ENCODE measurements at places on chromosomes 2 and 18. TPM values are rescaled to one million over a fixed set of nuclear protein-coding genes. Genes with fewer than 3 reads are reported as not detected.

RAX gene
- not detected for total RNA-seq

ANKRD30BL gene
- total RNA-seq: not detected

GPR55 gene
- 11.6 TPM for total RNA-seq

CHRND gene
- not detected for total RNA-seq

LIMS3 gene
- 0.91 TPM for total RNA-seq

IDH1 gene
- total RNA-seq: 21.5 TPM

ABCA12 gene
- total RNA-seq: not detected

TEKT4 gene
- not detected for total RNA-seq

DNA sequence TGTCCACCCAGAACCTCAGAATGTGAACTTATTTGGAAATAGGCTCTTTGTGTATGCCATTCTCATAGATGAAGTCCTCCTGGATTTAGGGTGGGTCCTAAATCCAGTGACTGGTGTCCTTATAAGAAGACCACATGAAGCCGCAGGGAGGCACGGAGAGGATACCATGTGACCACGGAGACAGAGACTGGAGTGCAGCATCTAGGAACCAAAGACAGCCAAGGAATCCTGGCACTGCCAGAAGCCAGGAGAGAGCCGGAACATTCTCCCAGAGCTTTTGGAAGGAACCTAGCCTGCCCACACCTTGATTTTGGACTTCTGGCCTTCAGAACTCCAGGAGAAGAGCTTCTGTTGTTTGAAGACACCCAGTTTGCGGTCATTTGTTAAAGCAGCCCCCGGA, 49.7 kb downstream of the ARL4C start:
- peak overlapping the region; percentile 89 for H3K27ac ChIP-seq
- H3K27me3 ChIP-seq: no peaks in the 10 kb centered on the region
- peaks cover 98% of the 10 kb centered on the region for H3K4me1 ChIP-seq
- no peaks in the 10 kb centered on the region for H3K36me3 ChIP-seq
- H3K4me3 ChIP-seq: peak overlapping the region; percentile 22

- no peak overlapping the region for H3K4me3 ChIP-seq
- H3K27ac ChIP-seq: no peak overlapping the region
- no peak for DNase-seq
- no peaks in the 10 kb centered on the region for H3K4me1 ChIP-seq
- H3K36me3 ChIP-seq: no peaks in the 10 kb centered on the region
Measured at GRCh38 chr18:13481820-13482617, 244.3 kb downstream of the FAM210A start.

- H3K4me1 ChIP-seq: no peaks in the 10 kb centered on the region
- H3K27me3 ChIP-seq: no peaks in the 10 kb centered on the region
- peaks cover 25% of the 10 kb centered on the region for H3K36me3 ChIP-seq
- no peak overlapping the region for H3K4me3 ChIP-seq
- DNase-seq: no peak
Measured at GRCh38 chr2:64586883-64587481, 62.9 kb downstream of the AFTPH start.

- no peak overlapping the region for H3K27ac ChIP-seq
- no peaks in the 10 kb centered on the region for H3K4me1 ChIP-seq
- peaks cover 63% of the 10 kb centered on the region for H3K36me3 ChIP-seq
- H3K27me3 ChIP-seq: no peaks in the 10 kb centered on the region
Measured at GRCh38 chr2:54660752-54661151, 62.7 kb upstream of the EML6 start.

GRCh38 chr18:56658261-56658660, 7.1 kb downstream of the WDR7 start:
- H3K27ac ChIP-seq: no peak overlapping the region
- peaks cover 16% of the 10 kb centered on the region for H3K4me1 ChIP-seq
- H3K4me3 ChIP-seq: no peak overlapping the region
- no peaks in the 10 kb centered on the region for H3K36me3 ChIP-seq
- no peaks in the 10 kb centered on the region for H3K27me3 ChIP-seq

DNA sequence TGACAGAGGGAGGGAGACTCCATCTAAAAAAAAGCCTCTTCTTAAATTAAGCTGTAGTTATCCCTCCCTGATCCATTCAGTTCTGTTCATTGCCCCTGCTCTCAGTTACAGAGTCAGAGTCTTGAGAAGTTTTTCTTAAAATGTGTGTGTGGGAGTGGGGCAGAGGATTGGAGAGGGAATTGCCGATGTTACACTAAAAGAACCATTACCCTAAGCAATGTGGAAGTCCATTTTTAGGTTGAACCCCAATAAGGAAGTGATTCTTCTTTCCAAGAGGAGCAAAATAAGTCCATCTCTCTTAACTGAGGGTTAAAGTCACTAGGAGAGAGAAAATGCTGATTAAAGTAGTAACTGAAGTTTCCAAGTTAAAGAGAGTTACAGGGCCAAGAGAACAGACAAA, 21.2 kb upstream of the THOC1 start:
- no peak for DNase-seq

GRCh38 chr2:129719335-129719734, 260.1 kb upstream of the RAB6C start:
- no peak overlapping the region for H3K4me3 ChIP-seq
- H3K27me3 ChIP-seq: no peaks in the 10 kb centered on the region
- no peak for DNase-seq
- H3K4me1 ChIP-seq: no peaks in the 10 kb centered on the region
- no peak overlapping the region for H3K27ac ChIP-seq

DNA sequence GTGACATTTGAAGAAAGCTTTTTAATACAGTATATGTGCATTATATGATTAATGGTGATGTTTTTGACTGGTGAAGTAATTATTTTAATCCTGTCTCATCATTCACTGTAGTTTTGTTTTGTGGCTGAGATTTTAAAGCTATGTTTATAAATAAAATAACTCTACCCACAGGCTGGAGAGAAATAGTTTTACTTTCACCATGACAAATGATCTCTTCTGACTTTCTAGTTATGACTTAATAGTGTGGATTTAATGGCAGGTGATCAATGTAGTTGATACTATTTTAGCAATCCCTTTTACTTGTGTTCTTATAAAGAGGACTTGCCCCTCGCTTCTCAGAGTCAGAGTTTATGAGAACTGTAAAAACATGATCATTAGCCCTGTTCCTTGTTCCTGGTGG, 289.5 kb upstream of the SIX3 start:
- no peak overlapping the region for H3K4me3 ChIP-seq
- no peaks in the 10 kb centered on the region for H3K36me3 ChIP-seq
- H3K27me3 ChIP-seq: no peaks in the 10 kb centered on the region
- no peak for DNase-seq

DNA sequence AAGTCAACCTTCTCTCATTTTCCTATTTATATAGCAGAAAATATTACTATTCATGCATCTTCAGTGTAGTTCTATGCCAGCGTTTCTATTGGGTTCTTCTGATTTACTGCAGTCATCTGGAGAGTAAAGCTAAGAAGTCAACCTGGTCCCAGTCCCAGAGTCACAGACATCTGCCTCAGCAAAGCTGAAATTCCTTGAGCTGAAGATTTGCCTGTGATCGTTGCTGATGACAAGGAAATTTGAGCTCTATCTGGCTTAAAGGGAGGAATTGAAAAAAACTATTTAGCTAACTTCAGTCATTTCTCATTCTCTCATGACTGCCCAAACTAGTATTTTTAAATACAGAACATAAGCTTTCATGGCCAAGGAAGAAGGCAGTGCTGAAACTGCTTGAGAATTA, 45.7 kb downstream of the RND3 start:
- H3K36me3 ChIP-seq: no peaks in the 10 kb centered on the region
- DNase-seq: no peak
- no peak overlapping the region for H3K27ac ChIP-seq
- no peaks in the 10 kb centered on the region for H3K4me1 ChIP-seq

DNA sequence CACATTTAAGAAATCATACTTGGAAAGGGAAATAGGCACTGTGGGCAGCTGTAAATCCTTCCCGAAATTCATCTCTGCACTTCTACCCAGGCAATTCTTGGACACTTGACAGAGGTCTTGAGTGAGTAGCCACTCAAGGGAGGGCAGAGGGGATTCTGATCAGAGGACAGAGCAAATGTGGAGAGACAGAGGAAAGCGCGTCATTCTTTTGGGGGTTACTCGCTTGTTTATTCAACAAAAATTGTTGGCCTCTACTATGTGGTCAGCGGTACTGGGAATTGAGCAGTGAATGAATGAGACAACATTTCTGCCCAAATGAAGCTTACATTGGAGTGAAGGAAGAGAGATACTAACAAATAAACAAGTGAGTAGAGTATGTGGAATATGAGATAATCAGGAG, 41.4 kb upstream of the YES1 start:
- no peaks in the 10 kb centered on the region for H3K4me1 ChIP-seq
- no peak overlapping the region for H3K27ac ChIP-seq
- no peak for DNase-seq
- H3K27me3 ChIP-seq: no peaks in the 10 kb centered on the region
- H3K36me3 ChIP-seq: no peaks in the 10 kb centered on the region

DNA sequence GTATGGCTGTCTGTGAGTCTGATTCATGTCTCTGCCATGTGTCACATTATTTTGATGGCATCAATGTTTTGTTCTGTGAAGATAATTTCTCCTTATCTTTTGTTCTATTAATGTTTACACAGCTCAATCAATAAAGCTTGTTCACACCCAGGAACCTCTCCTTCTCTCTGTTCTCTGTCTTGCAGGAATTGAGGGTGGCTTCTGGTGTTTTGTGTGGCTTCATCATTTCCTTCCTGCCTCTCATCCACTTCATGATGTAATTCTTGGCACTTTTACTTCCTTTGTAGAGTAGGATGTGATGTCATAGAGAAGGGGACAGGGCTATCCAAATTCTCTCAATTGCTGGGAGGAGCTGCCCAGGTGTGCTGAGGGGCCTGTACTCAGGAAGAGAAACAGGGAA, 27.2 kb downstream of the ASXL3 start:
- no peaks in the 10 kb centered on the region for H3K4me1 ChIP-seq
- DNase-seq: no peak
- H3K27me3 ChIP-seq: no peaks in the 10 kb centered on the region
- no peak overlapping the region for H3K4me3 ChIP-seq
- H3K36me3 ChIP-seq: no peaks in the 10 kb centered on the region
- H3K27ac ChIP-seq: no peak overlapping the region

GRCh38 chr2:74450570-74451190, 4.2 kb upstream of the INO80B start:
- no peaks in the 10 kb centered on the region for H3K27me3 ChIP-seq
- no peak for DNase-seq
- H3K4me3 ChIP-seq: no peak overlapping the region
- H3K27ac ChIP-seq: no peak overlapping the region
- peaks cover 24% of the 10 kb centered on the region for H3K4me1 ChIP-seq

DNA sequence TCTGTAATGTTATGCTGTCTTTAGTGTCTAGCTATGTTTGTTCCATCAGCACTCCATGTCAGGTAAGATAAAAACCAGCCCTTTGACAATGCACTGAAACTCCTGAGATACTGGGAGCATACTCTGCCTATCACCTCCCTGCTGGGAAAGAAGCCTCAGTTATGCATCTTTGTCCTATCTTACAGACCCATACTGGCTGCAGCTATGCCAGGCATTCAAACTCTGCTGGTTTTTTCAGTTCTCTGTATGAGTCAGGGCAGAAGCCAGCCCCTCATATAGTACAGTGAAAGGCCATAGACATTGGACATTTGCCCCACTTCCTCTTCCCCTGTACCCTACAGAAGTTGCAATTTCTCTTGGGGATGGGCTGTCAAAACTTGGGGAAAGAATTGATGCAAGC, 181.1 kb upstream of the RGPD4 start:
- H3K4me1 ChIP-seq: no peaks in the 10 kb centered on the region
- H3K4me3 ChIP-seq: no peak overlapping the region
- H3K27me3 ChIP-seq: no peaks in the 10 kb centered on the region
- no peak overlapping the region for H3K27ac ChIP-seq

DNA sequence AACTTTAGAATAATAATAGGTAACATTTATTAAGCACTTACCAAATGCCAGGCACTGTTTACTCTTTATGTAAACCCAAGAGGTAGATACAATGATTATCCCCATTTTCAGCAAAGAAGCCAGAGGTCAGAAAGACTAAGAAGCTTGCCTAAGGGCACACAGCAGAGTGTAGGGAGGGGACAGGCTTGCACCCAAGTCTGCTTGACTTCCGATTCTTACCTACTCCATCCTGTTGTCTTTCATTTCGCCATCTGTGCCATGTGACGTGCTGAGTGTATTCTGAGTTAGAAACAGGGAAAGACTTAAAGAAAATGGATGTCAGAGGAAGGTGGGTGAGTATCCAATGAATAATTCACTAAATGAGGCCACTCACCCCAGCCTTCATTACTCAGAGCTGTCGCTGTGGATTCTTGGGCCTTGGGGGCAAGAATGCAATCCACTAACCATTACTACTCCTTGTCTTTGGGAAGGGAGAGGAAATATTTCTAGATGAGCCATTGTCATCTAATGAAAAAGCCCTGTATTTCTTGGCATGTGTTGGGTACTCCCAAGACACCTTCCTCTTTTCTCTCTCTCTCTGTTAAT, 76.4 kb upstream of the BCL11A start:
- no peak overlapping the region for H3K4me3 ChIP-seq
- no peak for DNase-seq

- no peaks in the 10 kb centered on the region for H3K4me1 ChIP-seq
- H3K27ac ChIP-seq: no peak overlapping the region
- no peaks in the 10 kb centered on the region for H3K36me3 ChIP-seq
- no peak for DNase-seq
- H3K27me3 ChIP-seq: no peaks in the 10 kb centered on the region
Measured at GRCh38 chr18:46812311-46812710, 55.5 kb upstream of the ST8SIA5 start.

GRCh38 chr2:223925106-223925505, 20.0 kb downstream of the WDFY1 start:
- no peak overlapping the region for H3K4me3 ChIP-seq
- H3K27ac ChIP-seq: no peak overlapping the region
- no peak for DNase-seq
- H3K36me3 ChIP-seq: no peaks in the 10 kb centered on the region
- no peaks in the 10 kb centered on the region for H3K27me3 ChIP-seq

- no peaks in the 10 kb centered on the region for H3K4me1 ChIP-seq
- no peak for DNase-seq
- no peaks in the 10 kb centered on the region for H3K27me3 ChIP-seq
- H3K27ac ChIP-seq: no peak overlapping the region
Measured at GRCh38 chr2:106531676-106532214, 44.6 kb downstream of the CD8B2 start.

- H3K27me3 ChIP-seq: no peaks in the 10 kb centered on the region
- DNase-seq: peak; percentile 81
- H3K4me1 ChIP-seq: peaks cover 93% of the 10 kb centered on the region
- H3K36me3 ChIP-seq: no peaks in the 10 kb centered on the region
- peak overlapping the region; percentile 84 for H3K27ac ChIP-seq
Measured at GRCh38 chr2:54570925-54571694, 115.0 kb downstream of the SPTBN1 start.

DNA sequence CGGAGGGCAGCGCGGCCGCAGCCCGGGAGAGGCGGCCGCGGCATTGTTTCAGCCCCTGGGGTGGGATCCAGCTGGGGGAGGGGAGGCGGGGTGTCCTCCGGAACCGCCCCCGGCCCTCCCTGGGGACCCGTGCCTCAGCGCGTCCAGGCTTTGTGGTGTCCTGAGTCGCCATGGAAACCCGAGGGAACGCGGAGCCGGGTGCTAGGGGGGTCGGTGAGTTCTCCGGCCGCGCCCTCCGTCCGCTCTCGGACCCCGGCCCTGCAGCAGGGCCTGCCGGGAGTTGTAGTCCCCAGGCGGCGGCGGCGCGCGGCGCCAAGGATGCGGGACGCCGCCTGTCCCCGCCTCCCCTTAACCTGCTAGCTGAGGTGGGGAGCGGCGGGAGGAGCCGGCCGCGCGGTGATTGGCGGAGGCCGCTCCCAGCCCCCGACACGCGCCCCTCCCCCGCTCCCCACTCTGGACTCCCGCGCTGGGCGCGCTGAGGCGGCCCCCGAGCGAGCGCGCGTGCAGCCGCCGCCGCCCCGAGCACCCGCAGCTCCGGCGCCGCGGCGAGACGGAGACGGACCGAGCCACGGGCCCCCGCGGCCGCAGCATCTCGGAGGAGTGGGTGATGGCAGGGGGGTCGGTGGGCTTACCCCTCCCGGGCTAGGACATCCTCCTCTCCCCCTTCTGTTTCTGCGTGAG, at the start of gene DPYSL5:
TSS of gene DPYSL5 (plus strand) at position 478 of the 681 bp plus-strand sequence. CDS start 50,368 bp downstream, outside the sequence.
- no peaks in the 10 kb centered on the region for H3K36me3 ChIP-seq
- DNase-seq: no peak
- no peak within 1 kb of the TSS for H3K27ac ChIP-seq
- peaks cover 51% of the 10 kb centered on the region for H3K27me3 ChIP-seq
- H3K4me3 ChIP-seq: no peak within 1 kb of the TSS
- H3K4me1 ChIP-seq: peaks cover 19% of the 10 kb centered on the region
